ENCODE measurements at places on chromosomes 6 and 20. TPM values are rescaled to one million over a fixed set of nuclear protein-coding genes. Genes with fewer than 3 reads are reported as not detected.

DNA sequence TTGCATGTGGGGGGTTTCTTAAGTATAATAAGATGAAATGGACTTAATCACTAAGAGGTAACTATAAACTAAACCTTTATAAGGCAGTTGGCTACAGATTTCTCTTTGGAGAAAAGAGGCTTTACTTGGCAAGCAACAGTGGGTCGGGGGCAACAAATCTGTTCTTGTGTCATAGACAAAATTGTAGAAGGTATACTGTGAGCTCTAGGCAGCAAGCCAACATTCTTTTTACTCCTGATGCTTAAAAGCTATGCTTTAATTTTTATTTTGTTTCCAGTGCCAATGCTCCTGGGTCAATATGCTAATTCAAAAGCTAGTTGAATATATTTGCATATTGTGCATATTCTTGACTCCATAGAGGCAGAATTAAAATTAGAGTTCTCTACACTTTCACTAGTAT, 495.4 kb downstream of the BTBD3 start:
- no peak for DNase-seq

The RXRB gene
- 41.2 TPM for total RNA-seq

The SNAP25 gene
- total RNA-seq, result not detected

The APCDD1L gene
- not detected for total RNA-seq

The LHFPL5 gene
- total RNA-seq, result not detected

- no peak for DNase-seq
Measured at GRCh38 chr20:50545126-50545525, 34.9 kb downstream of the PTPN1 start.

GRCh38 chr20:17513939-17514338, 17.2 kb downstream of the BFSP1 start:
- no peak for DNase-seq

The HLA-DPB1 gene
- total RNA-seq, result 12.3 TPM

DNA sequence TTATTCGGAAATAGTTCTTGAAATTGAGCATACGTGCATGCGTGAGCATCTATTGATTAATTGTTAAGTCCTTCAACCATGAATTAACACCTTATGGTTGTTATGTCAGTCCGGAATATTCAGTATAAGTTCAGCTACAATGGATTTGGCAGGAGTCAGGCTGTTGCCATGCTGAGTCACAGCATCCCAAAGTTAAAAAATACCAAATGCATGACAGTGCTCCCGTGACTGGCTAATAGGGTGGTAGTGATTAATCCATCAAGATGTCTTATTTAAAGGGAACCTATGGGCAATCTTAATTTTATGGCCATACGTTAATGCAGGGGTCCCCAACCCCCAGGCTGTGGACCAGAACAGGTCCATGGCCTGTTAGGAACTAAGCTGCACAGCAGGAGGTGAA, 10.5 kb downstream of the RAE1 start:
- DNase-seq, result no peak

The SOX4 gene
- total RNA-seq, result 1.6 TPM

DNA sequence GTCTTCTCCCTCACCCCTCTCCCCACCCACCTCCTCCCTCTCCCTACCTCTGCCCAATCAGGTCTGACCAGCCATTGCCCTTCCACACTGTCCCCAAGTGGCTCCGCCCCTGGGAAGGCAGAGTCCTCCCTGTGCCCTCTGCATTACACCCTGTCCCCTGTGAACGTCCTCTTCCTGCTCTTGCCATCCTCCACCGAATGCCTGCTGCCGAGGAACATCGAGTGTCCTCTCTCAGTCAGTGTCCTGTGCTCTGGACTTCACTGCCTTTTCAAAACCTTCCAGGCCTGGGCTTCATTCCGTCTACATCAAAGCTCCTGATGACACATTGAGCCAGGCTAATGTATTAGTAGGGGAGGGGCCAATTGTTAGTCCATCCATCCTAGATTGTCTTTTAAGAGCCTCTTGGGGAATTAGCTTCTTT, 3.3 kb upstream of the PACSIN1 start:
- no peak for DNase-seq

- DNase-seq, result no peak
Measured at GRCh38 chr6:18533793-18534192, 146.6 kb downstream of the RNF144B start.

DNA sequence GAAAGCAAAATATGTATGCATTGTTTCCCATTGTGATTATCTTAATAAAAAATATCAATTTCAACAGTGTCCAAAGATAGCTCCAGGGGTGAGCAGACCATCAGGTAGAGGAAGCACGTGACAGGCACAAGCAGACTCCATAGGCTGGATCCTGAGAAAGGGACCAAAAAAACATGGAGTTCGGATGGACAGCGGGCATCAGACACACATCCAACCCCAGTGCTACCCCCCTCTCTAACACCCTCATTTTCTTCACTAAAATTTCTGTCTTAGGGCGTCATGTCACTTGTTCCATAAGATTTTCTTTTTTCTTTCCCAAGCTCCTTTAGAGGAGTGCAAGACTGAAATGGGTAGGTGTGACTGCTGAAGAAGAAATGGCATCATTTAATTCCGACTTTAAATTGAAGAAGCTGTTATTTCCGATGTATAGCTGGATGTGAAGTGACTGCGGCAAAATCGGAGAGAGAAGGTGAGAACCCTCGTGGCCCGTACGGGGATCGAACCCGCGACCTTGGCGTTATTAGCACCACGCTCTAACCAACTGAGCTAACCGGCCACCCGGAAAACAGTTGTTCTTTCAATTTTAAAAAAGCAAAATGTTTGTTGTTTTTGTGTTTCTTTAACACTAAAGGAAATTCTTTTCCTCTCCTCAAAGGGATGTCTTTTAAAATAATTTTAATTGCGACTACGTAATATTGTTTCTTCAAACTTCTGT, 10.3 kb upstream of the PRSS16 start:
- peak; percentile 80 for DNase-seq

The HEY2 gene
- total RNA-seq, result not detected

The HCK gene
- total RNA-seq, result not detected

GRCh38 chr20:25676164-25676809, 20.4 kb downstream of the ZNF337 start:
- DNase-seq, result no peak

- DNase-seq, result no peak
Measured at GRCh38 chr6:122548820-122549219, 61.4 kb upstream of the PKIB start.

DNA sequence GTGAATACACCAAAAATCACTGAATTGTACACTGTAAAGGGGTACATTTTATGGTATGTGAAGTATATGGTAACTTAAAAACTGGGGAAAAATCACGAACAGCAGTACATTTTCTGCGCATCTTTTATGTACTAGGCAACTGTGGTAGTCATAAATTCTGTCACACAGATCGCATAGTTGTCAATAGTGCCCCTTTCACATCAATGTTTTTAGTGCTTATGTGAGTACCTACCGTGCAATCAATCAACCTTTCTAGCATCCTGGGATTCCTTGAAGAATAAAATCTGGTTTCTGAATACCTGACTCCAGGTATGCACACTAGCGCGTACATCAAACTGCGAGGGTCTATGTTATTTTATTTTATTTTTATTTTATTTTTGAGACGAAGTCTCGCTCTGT, 637 bp upstream of the RPF2 start:
- no peak for DNase-seq

The KCNG1 gene
- 1.8 TPM for total RNA-seq

DNA sequence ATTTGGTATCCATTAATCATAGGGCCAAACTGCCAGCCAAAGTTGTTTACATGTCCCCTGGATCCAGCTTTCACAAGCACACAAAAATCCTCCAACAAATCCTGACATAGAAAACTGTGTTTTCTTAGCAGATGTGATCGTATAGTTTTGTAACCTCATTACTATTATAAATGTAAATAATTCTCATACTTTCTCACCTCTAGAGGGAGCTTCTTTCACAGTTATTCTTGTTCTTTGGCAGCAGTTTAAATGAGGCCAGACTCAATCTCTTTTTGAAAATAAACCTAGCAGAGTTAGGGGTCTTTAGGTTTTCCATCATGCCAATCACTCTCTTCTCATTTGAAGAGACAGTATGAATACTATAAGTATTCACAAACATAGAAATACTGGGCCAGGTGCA, 17.0 kb upstream of the ZNF318 start:
- no peak for DNase-seq

- DNase-seq, result no peak
Measured at GRCh38 chr6:119390247-119390793, 40.8 kb upstream of the MAN1A1 start.

DNA sequence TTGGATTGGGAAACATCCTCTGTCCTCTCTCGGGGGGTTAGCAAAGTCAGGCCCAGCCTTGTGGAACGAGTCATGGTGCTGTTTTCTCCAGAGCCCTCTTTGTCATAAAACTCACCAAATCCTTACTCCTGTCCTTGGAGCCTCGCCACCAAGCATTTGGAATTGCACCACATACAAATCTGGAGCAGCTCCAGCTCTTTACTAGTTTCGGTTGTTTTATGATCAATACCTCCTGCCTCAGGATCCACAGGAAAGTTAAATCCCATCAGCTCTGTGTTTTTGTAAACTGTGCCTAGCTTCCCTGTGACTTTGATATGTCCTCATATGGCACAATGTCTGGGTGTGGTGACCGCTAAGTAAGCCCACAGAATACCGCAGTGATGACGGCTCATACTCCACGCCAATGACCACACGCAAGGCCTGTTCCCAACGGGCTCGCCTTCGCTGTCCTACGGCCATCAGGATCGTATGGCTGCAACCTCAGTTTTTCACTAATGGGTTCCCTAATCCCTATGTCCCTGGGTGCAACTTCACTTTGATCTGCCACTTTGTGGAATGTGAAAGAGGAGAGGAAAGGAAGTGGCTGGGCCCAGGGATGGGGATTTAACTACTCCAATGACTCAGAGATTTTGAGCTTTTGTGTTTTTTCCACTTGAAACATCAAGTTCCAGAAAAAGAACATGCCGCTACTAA, 111.3 kb upstream of the FOXQ1 start:
- no peak for DNase-seq

The BMP6 gene
- 0.09 TPM for total RNA-seq

The CST7 gene
- total RNA-seq, result 49.3 TPM

- DNase-seq, result no peak
Measured at GRCh38 chr20:36607586-36608387, 2.2 kb downstream of the RAB5IF start.

Measured in activated CD8-positive, alpha-beta T cell treated with anti-CD3 and anti-CD28 coated beads for 36 hours (primary cell).